ENCODE measurements at places on chromosomes 7 and 10.
A peak's percentile ranks its signal among the peaks of the same experiment; 100 is the strongest.

DNA sequence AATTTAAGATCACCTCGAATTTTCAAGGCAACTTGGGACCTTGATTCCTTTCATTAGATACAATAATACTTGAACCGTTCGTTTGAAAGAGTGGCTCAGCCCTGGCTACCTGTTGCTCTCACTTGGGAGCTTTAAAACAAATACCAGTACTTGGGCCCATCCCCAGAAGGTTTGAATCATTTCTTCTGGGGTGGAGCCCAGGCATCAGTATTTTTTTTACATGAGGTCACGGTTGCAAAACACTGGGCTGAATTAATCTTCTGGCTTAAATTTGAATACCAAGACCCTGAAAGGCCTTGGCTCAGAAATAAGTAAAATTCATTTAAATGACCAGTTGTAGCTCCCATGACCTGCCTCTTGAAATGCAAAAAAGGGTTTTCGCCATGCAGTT, 214.9 kb downstream of the CREB5 start:
- no peak for DNase-seq

- DNase-seq: no peak
These were observed 30.0 kb upstream of the PCGF5 start for GRCh38 chr10:91190388-91190870.

DNA sequence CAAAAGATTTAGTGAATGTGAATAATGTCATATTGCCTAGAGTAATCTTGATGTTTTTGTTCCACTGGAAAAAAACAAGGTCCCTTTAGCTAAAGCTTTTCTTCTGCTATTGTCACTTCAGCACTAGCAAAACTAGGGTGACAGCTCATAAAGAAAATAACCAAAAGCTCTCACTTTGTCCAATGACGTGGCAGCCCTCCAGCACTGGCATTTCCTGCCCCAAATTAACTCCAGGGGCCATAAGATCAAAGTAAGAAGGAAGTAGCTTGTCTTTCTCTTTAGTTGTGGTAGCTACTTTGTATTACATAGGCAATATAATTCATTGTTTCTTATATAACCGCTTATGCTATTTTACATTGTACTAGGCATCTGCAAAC, 47.3 kb downstream of the LRRN3 start:
- DNase-seq: peak; percentile 65

- peak; percentile 43 for DNase-seq
These were observed 43.9 kb upstream of the GRB10 start for GRCh38 chr7:50826371-50827172.

- no peak for DNase-seq
These were observed 45.5 kb upstream of the SLC29A4 start for GRCh38 chr7:5237286-5237685.

DNA sequence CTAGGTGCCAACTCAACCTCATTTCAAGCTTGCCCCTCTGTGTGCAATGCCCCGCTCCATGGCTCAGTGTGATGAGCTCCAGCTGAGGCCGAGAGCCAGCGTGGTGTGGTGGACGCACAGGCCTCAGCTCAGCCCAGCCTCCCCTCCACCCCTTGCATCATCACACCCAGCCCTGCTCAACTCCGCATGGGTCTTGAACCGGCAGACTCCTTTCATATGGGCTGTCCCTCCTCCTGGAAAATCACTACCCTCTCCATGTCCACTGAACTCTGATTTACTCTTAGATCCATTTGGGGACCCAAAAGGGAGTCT, 16.6 kb upstream of the SLC18A3 start:
- no peak for DNase-seq

DNA sequence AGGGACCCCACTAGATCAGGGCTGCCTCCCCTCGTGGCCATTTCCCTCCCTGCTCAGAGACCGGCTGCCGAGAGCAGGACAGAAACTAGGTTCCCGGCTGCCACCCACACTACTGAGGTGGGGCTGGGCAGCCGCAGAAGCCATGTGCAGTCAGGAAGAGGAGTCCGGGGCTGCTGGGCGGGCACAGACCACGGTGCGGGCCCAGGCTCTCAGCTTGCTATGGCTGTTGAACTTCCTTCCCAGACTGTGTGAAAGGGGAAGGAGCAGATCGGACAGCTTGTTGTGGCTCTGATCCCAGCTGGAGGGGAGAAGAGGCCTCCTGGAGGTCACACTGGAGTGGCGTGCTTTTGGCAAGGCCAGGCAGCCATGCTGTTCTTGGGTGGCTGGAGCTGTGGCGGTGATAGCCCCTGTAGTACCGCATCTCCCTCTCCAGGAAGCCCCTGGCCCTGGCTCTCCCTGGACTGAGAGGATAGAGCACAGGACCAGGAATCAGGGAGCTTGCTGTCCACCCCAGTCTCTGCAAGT, 56.8 kb downstream of the HK1 start:
- peak; percentile 54 for DNase-seq

DNA sequence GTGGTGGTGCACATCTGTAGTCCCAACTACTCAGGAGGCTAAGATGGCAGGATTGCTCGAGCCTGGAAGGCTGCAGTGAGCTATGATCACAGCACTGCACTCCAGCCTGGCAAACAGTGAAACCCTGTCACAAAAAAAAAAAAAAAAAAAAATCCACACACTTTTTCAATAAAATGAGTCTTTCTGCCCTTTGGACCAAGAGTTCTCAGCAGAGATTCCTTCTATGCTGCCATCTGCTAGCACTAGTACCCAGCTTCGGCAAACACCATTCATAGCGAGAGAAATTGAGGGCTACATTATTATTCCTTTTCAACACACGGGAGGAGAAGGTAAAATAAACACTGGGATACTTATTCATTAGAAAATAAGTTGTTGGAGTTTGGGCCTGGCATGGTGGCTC, 43.4 kb upstream of the CCDC7 start:
- no peak for DNase-seq

- no peak for DNase-seq
These were observed 78.0 kb downstream of the WDR37 start for GRCh38 chr10:1134156-1134555.

- no peak for DNase-seq
These were observed 56.0 kb downstream of the CCDC7 start for GRCh38 chr10:32501906-32502305.

GRCh38 chr7:120984406-120984805, 4.1 kb upstream of the CPED1 start:
- no peak for DNase-seq

- no peak for DNase-seq
These were observed 59.9 kb upstream of the HBP1 start for GRCh38 chr7:107108793-107109371.

GRCh38 chr10:1671366-1672000, 65.8 kb downstream of the ADARB2 start:
- no peak for DNase-seq

DNA sequence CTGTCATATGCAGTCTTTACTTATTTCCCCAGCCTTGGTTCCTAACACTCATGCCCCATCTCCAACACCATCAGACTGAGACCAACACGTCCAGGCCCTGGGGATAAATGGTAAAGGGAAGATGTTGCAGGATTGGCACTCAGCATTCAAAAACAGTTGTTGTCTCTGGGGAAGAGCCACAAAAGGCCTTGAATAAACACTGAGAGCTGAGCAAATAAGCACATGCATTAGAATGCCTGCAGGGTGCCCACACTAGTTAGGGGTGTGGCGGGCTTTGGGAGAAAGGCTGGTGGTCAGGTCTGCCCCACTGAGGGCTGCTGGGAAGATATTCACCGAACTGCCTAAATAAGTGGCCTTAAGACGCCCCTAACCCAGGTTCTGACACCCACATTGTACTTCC, 391.0 kb downstream of the GFRA1 start:
- DNase-seq: no peak

GRCh38 chr10:24427678-24428409, 218.9 kb downstream of the KIAA1217 start:
- DNase-seq: no peak

GRCh38 chr7:103989200-103989784, at the start of gene RELN:
RELN (minus strand) TSS chr7:103989658; CDS start chr7:103989356, 302 bp downstream.
- peak; percentile 15 for DNase-seq

- DNase-seq: no peak
These were observed 294.5 kb downstream of the FRMD4A start for GRCh38 chr10:14036233-14036632.

GRCh38 chr10:49135575-49136313, 1.9 kb upstream of the FAM170B start:
- DNase-seq: no peak

DNA sequence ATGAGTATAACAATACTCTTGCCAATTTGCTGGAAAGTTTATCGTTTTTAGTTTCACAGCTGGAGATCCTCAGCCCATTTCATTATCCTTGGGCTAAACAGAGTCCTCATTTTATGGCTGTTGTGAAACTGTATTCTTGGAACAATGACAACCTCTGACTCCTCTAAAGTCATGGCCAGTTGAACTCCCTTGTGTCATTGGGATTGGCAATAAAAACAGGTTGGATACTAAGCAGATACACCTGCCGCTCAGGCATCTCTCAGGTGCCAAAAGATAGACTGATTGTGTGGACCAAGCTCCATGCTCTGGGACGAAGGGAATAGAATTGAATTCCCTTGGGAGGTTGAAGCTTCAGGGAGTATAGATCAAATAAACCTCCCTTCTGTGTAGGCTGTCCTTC, 182.2 kb downstream of the WDR11 start:
- no peak for DNase-seq

DNA sequence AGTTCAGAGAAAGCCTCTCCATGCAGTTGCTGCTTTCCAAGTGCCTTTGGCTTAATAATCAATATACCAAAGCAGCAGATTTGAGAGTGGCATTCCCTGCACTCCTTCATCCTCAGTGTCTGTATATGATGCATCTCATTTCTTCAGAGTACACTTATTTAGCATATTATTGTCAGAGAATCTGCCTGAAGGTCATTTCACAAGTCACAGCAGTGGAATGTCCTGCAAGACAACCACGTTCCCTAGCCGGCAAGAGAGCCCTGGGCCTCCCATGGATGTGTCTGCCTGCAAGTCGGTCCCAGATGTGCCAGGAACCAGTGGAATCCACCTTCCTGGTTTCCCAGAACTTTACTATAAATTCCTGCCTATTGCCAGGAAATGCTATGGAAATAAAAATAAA, 289.4 kb upstream of the IGFBP3 start:
- no peak for DNase-seq

DNA sequence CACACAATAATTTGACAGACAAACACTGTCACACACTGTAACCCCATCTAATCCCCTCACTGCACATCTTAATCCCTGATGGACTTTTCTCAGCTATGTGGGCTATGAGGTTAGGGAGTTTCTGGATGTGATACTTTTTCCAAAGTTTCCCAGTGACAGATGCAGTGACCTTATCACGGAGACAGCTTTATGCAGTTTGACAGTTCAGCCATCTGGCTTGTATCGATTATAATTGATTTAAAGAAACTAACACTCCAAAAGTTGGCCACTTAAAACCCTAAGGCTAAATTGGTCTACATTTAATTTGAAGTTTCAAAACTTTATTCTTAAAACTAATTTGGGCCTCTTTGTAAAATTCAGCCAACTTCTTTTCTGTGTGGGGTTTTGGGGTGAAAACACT, 196.7 kb downstream of the SDK1 start:
- DNase-seq: no peak

GRCh38 chr10:48523820-48524758, 80.8 kb downstream of the ARHGAP22 start:
- peak; percentile 41 for DNase-seq

- no peak for DNase-seq
These were observed 13.0 kb upstream of the ZNF503 start for GRCh38 chr10:75414527-75414926.

- no peak for DNase-seq
These were observed 19.1 kb downstream of the ABLIM1 start for GRCh38 chr10:114638821-114639625.

DNA sequence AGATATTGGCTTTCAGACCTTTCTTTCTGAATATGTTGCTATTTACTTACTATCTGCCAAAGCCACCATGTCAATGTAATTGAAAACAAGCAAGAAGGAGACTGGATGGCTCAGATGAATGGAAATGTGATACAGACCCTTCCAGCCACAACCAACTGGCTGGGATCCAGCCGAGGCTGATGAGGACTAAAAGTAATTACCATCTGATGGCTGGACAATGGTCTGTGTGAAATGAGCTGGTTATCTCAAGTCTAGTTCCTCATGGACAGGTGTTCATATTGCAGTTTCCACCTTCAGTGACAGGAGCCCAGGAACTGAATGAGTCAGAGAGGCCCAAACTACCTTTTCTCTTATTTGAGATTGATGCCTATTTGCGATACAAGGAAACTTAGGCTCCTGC, 267.5 kb downstream of the GATA3 start:
- DNase-seq: no peak

DNA sequence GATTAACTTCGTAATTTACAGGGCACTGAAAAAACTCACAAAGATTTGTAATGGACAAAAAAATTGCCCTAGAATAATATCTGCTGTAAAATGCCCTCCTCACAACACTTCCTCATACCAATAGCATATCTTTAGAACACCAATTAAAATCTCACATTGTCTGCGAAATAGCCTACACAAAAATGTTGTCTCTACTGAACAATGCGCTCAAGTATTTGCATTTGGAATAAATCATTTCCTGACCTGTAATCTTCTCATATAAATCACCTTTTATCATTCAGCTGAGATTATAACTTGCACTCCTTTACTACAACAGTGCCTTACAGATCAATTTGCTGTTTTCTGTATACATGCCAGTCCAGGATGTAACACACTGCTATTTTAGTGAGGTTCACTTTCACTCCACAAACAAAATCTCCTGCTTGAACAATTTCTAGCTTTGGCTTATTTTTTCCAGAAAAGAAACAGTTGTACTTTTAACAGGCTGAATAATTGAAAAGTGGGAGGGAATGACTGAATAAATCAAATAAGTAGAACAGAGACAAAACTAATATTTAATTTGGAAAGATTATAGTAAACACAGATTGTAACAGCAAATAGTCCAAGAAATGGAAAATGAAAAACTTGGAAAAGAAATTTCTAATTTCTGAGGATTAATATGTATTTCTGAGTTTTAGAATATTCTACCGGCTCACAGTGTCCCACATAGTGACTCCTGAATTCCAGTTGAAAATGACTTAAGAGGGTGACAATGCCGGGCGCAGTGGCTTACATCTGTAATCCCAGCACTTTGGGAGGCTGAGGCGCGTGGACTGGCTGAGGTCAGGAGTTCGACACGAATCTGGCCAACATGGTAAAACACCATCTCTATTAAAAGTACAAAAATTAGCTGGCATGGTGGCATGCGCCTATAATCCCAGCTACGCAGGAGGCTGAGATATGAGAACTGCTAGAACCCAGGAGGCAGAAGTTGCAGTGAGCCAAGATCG, 30.6 kb downstream of the JMJD1C start:
- no peak for DNase-seq

- DNase-seq: no peak
These were observed 60.4 kb upstream of the ARHGAP21 start for GRCh38 chr10:24784061-24784460.

DNA sequence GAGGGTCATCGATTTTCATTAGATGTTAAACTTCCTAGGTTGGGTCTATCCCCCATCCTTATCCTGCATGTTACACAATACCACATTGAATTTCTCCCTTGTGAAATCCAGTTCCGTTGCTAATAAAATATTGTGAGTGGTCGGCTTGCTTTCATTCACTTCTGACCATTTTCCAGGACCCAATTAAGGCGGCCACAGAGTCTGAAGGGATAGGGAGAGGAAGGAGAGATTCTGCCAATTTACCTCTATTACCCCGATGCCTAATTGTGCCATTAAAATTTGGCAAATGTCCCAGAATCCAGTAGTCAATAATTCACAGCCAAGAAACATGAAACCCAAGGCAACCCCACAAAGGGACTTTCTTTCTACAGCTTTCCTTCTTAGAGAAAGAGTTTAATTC, 129.9 kb downstream of the IPMK start:
- no peak for DNase-seq

- no peak for DNase-seq
These were observed 61.7 kb upstream of the NPTX2 start for GRCh38 chr7:98555403-98555802.

All from stimulated activated naive CD8-positive, alpha-beta T cell treated with anti-CD3 and anti-CD28 coated beads, Interleukin-15, Interleukin-2, amounts not matched to agents 100 U/mL and 50 U/mL, for 24 hours (primary cell).